ENCODE measurements at places on chromosomes 11 and 22.

GRCh38 chr11:43311791-43312607 is at the start of gene API5:
TSS of gene API5 (plus strand) at chr11:43311996. CDS start at chr11:43312128, 132 bp downstream.
- DNase-seq: peak; percentile 86

DNA sequence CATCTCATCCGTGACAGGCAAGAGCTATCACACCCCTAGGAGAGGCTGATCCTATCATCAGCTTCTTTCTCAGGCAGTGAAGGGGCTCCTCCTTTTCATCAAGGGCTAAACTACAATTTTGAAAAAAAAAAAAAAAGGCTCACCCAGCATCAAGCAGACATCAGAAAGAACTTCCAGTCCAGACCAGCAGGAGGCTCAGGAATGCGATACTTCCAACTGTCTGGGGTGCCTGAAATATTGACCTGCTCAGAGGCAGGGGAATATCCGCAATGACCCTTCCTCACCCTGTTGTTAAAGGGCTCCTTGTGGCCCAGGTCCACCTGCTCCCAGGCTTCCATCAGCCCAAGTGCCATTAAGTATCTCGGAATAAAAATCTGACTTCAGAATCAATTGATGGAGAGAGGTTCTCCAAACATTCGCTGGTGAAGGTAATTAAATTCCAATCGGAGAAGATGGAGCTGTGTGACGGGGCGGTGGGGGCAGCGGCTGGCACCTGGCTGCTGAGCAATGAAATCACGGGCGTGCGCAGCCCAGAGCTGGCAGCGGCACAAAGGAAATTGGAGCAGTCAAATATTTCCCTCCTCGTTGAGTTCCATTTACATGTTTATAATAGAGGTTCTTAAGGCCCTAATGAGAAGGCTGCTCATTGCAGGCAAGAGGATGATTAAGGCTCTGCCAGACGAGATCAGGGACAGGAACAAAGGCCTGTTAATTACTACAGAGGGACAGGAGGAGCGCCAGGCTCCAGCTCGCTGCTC is 69.0 kb upstream of the THY1 start:
- peak; percentile 35 for DNase-seq

- no peak for DNase-seq
These were observed 21.1 kb upstream of the UPK3A start for GRCh38 chr22:45263463-45264269.

- no peak for DNase-seq
These were observed 46.5 kb downstream of the NEU3 start for GRCh38 chr11:75035256-75035655.

DNA sequence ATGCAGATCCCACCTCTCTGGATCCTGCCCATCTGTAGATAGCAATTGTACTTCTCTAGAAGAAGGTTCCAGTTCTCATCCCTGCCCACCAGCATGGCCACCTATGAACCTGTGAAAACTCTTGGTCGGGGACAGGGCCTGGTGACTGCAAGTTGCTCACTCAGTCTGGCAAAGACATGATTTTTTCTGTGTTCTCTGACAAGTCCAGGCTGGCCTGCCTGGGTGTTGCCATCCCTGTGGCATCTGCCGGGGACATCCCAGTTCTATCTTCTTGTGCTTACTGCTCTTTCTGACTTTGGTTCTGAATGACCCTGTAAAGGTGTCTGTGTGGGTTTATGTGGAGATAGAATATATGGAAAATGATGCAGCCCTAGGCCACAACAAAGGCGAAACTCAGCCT is 545.8 kb downstream of the INSC start:
- DNase-seq: no peak

GRCh38 chr11:71472357-71472885 is 19.4 kb downstream of the NADSYN1 start:
- DNase-seq: no peak

GRCh38 chr11:123080015-123080414 is 18.1 kb upstream of the HSPA8 start:
- no peak for DNase-seq

GRCh38 chr22:44200855-44201550 is 20.3 kb downstream of the PARVG start:
- no peak for DNase-seq

GRCh38 chr11:47415949-47416472 is 7.6 kb downstream of the SLC39A13 start:
- no peak for DNase-seq

- no peak for DNase-seq
These were observed 12.6 kb downstream of the UVRAG start for GRCh38 chr11:75827562-75827961.

DNA sequence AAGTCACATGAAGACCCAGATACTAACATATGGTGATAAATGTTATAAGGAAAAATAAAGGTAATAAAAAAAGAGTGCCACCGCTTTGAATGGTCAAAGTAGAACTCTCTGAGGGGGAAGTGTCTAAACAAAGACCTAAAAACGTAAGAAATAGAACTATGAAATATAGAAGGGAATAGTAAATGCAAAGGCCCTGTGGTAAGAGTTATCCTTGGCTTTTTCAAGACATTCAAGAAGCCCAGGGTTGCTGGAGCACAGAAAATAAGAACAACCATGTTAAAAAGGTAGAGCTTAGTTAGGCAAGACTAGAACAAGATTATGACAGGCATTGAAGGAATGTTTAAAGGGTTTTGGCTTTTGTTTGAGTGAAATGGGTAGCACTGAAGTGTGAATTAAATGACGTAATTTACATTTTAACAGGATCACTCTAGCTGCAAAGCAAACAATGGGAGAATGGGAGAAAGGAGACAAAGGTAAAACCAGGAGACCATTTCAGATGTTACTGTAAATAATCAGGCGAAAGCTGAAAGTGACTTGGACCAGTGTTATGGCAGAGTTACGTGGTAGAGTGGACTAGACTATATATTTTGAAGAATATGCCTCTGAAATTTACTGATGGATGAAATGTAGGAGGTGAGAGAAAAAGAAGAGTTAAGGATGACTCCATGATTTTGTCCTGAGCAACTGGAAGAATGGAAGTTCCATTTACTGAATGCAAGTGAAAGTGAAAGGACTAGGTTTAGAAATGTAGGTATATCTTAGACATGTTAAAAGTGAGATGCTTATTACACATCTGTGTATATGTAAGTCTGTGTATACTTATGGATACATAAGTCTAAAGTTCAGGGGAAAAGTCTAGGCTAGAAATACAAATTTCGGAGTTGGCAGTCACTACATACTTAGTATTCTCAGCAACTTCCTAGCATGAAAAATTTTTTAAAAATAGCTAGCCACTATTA is 28.5 kb downstream of the BTBD10 start:
- DNase-seq: no peak

DNA sequence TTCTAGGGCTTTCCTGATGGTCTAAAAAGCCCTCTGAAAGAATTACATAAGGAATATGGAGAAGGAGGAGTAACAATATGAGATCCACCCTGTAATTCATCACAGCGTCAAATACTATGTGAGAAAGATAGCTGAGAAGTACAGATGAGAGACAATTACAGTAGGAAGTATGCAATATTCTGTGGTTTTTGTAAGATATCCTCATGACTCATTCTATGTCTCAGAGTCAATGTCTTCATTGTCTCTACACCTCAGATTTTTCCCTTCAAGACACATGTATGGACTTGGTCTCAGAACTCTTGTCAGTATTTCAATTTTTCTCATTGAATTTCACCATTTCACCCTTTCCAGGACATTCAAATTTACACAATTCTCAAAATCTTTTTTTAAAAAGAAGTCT is 343.3 kb upstream of the CTSC start:
- no peak for DNase-seq

DNA sequence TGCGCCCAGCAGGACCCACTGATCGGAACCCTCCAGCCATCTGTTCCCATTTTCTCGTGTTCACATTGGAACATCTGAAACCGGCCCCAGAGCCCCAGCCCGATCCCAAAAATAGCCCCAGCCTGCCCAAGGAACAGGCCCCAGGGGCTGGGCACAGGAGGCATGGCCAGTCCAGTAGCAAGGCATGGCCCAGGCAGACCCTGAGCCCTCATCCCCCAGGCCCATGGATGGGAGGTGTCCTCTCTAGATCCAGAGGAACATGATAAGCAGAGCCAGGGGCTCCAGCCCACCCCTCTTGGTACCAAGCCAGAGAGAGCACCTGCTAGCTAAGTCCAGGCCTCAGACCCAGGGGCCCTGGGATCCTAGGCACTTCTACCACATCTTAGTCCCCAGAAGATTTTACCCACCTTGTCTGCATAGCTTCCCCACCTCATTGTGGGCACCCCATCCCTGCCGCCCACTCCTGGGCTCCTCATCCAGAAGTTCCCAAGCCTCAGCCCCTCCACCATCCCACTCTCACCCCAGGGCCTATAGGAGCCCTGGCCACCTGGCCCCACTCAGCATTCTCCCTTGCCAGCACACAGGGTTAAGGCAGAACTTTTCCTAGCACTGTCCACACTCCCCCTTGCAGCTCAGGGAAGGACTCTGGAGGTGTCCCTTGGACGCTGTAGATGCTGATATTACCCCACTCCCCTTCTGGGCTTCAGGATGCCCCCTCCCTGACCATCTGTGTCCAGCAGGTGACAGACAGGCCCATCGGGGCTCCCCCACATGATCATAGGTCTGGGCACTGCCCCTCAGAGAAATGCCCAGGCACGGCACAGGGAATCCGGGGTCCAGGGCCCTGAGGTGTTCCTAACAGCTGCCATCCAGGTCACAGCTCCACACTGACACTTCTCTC is 9.5 kb downstream of the BCL9L start:
- DNase-seq: no peak

DNA sequence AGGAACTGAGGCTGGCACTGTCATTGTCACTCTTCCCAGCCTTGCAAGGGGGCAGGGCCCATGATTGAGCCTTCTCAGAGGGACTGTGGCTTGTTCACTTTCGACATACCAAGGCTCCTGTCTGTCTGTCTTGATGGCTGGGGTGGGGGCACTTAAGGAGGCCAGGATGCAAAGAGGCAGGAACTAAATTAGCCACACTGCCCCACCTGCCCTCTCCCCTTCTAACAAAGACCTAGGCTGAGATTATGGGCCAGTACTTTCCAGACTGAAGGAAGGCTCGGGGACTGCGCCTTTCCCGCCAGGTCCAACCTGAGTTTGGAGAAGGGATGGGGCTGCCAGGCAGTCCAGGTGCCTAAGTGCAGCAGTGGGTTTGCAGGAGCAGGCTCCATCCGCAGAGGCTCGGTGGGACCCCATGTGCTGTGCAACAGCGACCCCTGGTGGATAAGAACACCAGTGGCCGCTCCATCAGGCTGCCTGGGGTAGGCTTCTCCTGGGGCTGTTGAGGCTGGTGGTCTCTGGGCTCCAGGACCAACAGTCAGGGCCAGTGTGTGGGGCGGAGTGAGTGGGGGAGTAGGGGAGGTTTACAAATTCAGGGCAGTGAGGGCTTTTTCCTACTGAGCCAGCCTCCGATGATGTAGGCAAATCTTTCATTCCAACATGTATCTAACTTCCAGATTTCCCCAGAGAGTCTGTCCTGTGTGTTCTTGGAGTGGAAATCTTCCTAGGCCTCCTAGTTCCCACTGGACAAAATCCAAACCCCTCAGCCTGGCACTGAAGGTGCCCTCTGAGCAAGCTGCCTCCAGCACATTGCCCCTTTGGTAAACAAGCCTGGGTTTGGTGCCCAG is 93.9 kb downstream of the INSC start:
- DNase-seq: peak; percentile 32

GRCh38 chr22:43289976-43290721 is 53.0 kb downstream of the SCUBE1 start:
- DNase-seq: no peak

- DNase-seq: peak; percentile 47
These were observed 49.2 kb downstream of the DBX1 start for GRCh38 chr11:20110908-20111669.

DNA sequence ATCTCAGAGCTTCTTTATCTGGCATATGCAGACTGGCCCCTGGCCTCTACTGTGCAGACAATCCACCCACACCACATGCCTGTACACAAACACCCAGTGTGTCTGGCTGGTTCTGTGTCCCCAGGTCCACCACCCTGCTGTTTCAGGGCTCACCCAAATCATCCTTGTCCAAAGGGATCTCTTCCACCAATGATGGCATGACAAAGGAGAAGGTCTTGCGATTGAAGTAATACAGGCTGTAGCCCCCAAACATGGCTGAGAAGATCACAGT is 1.7 kb downstream of the SLC37A4 start:
- no peak for DNase-seq

GRCh38 chr22:27504360-27505253 is 296.9 kb downstream of the MN1 start:
- no peak for DNase-seq

DNA sequence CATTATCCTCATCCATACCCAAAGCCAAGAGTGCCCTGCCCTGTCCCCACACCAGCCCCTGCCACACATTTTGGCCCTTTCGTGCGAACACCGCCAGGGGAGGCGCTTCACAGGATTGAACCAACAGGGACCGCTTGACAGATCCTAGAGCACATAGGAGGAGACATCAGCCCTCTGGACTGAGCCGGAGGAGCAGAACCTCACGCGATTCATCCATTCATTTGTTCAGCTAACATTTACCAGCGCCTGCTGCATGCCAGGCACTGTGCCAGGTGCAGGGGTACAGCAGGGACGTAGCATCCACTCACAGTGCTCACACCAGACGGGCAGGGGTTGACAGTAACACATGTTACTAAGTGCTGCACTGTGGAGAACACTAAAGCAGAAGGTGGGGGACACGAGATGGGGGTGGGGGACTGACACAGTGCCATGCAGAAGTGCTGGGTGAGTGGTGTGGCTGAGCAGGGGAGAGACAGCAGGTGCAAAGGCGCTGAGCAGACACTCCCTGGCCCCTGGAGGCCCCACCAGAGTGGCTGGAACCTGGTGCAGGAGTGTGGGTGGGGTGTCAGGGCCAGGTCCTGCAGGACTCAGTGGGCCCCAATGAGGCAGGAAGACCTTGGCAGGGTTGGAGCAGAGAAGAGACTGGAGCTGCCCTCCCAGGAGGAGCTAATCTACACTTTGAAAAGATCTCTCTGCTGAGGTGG is 3.4 kb downstream of the GNAZ start:
- no peak for DNase-seq

GRCh38 chr11:45021692-45022141 is 71.0 kb upstream of the TP53I11 start:
- DNase-seq: no peak

- no peak for DNase-seq
These were observed 32.9 kb upstream of the FSHB start for GRCh38 chr11:30197869-30198268.

GRCh38 chr11:63520606-63521170 is 14.8 kb downstream of the LGALS12 start:
- DNase-seq: no peak

- DNase-seq: no peak
These were observed 504.3 kb downstream of the FAM181B start for GRCh38 chr11:82229341-82229740.

GRCh38 chr11:71947498-71947897 is 18.7 kb downstream of the RNF121 start:
- DNase-seq: no peak
